ENCODE measurements at places on chromosomes 2 and 18.
A peak's percentile ranks its signal among the peaks of the same experiment; 100 is the strongest.

DNA sequence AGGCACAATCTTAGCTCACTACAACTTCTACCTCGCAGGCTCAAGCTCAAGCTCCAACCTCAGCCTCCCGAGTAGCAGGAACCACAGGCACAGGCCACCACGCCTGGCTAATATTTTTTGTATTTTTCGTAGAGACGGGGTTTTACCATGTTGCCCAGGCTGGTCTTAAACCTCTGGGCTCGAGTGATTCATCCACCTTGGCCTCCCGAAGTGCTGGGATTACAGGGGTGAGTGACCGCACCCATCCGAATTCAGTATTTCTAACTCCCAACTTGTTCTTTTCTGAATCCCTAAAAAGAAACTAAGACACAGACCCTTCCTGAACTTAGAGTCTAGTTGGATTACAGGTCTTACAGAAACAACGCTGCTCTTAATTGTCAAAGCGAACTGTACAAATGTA is 32.3 kb upstream of the ACSL3 start:
- no peak for DNase-seq

DNA sequence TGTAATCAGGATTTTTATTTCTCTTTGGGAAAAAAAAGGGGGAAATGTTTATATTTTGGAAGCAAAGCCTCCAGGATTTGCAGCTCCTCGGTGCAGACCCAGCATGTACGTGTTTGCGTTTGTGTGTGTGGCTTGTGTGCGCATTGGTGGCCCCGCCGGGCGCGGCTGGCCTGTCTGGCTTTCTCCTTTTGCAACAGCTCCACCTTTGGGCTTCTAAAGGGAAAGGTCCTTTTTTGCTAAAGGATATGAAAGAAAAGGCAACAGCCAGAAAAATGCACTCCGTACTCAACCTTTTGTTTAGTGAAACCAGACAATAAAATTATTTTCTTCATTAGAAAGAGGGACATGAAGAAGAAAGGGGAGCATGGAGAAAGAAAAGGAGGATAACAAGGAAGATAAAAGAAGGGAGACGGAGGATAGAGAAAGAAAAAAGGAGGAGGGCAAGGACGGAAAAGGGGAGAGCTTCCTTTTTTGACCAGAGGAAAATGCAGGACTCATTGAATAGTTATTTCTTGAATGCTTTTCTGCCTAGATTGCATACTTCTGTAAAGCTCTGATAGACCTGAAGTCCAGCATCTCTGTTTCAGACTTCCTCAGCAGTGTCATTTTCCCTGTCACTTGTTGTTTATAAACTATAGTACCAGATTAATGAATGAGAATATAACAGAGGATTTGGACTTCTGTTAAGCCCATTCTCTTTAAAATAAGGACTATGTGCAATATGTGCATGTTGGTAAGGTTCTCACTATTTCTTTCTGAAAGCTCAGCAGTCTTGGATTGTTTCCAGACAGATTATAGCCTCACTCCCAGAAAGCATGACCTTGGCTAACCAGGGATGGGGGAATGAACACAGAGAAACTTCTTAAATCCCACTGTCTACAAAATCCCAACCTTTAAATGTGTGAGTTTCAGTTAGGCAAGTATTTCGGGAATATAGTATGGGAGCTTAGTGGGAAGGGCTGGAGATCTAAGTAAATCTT is 563.1 kb upstream of the PIK3C3 start:
- DNase-seq, result no peak

GRCh38 chr2:42900289-42900891 is 108.0 kb upstream of the HAAO start:
- no peak for DNase-seq

GRCh38 chr2:221517696-221518151 is 54.4 kb downstream of the EPHA4 start:
- DNase-seq, result peak; percentile 70

DNA sequence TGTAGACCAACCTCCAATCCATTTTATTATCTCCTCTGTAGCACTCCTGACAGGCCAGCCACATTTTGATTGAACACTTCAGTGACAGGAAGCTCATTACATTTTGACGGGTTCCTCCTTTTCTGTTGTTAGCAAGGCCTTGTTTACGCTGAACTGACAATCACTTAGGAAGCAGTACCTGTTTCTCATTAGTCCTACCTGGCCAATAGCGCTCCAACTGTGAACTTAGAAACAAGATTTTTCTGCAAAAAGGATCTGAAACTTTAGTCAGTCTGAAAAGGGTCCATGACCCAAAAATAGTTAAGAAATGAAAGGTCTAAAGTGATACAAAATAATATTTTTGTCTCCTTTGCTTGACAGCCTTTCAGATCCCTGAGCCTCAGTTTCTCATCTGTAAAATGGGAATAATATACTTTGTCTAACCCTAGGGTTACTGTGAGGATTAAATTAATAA is 119.6 kb upstream of the MSTN start:
- DNase-seq, result no peak

- DNase-seq, result no peak
Measured at GRCh38 chr2:239669181-239669898, 268.5 kb upstream of the HDAC4 start.

DNA sequence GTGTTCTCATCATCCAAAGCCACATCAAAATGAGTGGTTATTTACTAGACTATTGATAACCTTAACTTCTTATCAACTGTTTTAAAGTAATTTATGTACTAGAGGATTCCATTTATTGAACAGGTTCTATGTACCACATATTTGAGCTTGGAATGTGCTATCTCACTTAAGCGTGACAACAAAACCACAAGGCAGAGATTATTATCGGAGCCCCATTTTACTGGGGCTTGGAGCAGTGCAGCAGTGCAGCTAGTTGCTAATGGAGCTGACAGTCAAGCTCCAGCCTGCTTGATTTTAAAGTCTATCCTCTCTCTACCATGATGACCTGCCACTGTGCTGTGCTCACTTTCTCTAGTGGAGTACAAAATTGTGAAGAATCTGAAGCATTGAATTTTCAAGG is 24.6 kb downstream of the GCG start:
- no peak for DNase-seq

DNA sequence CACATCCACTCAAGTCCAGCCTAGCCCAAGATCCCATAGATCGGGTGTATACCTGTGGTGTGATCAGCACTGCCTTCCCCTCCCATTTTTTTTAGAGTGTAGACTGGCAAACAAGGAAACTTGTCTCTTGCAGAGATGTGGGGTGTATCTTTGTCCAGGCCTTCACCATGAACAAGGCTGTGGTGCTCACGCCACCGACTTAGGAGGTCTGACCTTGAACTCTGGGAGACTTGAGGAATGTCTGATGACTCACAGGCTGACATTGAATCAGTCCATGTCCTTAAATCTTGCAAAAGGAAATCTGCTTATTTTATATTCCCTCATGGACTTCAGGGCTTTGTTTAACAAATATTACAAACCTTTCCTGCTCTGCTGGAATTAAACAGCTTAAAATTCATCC is 4.5 kb upstream of the CTIF start:
- DNase-seq, result no peak

GRCh38 chr2:152696476-152696875 is 20.8 kb downstream of the PRPF40A start:
- DNase-seq, result no peak

GRCh38 chr2:143192106-143192505 is 62.9 kb downstream of the ARHGAP15 start:
- no peak for DNase-seq

DNA sequence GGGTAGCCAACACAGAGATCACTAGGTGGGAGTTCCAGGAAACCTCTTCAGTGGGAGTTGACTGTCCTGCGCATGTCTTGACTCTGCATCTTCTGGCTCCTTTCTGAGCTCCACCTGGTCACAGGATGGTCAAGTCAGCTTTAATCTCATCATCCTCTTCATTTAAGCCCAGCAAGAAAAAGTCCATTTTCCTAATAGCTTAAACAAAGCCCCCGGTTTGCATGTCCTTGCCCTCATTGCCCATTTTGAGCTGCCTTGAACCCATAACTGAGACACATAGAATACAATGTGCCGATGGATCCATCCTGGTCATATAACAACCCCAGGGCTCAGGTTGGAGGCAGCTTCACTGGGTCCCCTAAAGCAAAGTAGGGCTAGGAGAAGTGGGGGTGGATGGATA is 40.8 kb downstream of the SPATS2L start:
- DNase-seq, result no peak

DNA sequence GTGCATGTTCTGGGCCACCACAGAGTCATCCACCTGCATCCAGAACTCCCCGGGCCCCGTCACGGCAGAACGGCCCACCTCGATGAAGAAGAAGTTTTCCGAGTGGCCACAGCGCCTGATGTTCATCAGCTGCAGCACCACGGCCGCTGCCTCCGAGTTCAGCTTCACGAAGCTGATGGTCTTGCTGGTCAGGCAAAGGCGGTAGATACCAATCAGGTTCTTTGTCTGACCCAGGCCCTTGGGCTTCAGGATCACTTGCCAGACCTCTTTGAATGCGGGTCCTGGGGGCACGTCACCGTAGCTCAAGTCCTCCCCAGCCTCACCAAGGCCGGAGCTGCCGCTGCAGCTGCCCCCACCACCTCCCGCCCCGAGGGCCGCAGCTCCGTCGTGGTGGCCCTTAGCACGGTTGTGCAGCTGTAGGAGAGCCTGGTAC is 1.6 kb downstream of the IRS1 start:
- DNase-seq, result no peak

GRCh38 chr2:160246356-160246755 is 46.3 kb upstream of the ITGB6 start:
- DNase-seq, result no peak

DNA sequence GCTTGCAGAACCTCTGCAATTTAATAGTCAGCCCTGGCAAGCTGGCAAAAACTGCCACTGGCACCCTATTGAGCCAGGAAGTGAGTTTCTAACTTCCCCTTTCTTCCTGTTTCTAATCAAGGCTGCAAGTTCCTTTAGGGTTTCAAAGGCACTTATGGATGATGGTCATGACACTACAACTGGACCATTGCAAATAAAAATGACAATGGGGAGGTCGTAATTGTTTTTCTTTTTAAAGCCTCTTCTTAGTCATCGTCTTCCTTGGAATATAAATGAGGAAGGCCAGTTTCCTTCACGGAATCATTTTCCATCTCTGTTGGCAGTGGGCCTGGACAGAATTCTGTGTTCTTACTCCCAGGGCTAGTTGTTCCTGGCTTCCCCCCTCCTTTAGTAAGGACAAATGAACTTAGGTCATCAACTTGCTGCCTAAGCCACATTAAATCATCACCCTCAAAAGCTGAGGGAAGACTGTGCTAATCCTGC is 35.8 kb downstream of the SH3RF3 start:
- no peak for DNase-seq

GRCh38 chr18:49733896-49734585 is 79.3 kb downstream of the ACAA2 start:
- no peak for DNase-seq

- no peak for DNase-seq
Measured at GRCh38 chr2:234676783-234677450, 180.0 kb upstream of the ARL4C start.

DNA sequence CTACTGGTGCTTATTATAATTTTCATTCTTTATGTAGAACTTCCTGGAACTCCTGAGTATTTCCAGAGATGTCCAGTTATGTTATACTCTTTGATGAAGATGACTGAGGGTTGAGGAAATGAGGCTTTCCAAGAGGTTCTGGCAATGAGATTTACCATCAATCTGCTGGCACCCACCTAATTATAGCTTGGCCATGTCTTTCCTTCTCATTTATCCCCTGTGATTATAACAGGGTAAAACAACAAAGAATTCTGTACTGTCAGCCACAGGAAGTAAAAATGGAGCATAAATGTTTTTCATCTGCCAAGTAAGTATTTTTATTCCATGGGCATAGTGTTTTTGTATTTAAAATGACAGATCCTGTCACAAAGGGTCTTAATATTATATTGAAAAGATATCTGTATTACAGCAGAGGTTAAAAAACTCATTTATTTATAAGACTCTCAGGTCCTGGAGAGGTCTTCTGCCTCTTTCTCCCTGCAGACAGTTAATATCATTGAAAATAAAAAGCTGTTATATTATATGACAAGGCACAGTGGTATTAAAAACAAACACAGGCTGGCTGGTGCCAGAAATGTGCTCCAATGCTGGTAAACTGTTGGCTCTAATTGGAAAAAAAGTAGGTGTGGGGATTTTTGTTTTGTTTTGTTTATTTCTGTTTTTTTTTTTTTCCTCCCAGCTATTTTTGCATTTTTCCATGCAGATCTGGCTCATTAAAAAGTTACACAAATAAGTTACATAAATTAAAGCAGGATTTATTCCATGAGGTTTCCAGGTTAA is 1764.1 kb upstream of the CELF4 start:
- DNase-seq, result no peak

GRCh38 chr18:29164993-29165599 is 988.2 kb upstream of the CDH2 start:
- DNase-seq, result no peak

DNA sequence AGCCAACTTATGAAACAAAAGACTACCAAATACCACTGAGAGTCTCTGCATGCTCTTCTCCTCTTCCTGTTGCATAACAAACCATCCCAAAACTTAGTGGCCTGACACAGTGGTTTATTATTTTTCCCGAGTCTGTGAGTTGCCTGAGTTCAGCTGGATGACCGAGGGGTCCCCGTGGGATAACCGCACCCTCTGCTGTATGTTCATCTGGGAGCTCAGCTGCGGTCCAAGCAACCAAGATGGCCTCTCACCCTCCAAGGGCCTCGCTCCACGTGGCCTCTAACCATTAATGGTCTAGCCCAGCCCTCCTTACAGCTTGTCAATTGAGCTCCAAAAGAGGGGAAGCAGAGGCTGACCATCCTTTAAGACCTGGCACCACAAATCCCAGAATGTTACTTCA is 17.1 kb downstream of the ITM2C start:
- DNase-seq, result no peak

DNA sequence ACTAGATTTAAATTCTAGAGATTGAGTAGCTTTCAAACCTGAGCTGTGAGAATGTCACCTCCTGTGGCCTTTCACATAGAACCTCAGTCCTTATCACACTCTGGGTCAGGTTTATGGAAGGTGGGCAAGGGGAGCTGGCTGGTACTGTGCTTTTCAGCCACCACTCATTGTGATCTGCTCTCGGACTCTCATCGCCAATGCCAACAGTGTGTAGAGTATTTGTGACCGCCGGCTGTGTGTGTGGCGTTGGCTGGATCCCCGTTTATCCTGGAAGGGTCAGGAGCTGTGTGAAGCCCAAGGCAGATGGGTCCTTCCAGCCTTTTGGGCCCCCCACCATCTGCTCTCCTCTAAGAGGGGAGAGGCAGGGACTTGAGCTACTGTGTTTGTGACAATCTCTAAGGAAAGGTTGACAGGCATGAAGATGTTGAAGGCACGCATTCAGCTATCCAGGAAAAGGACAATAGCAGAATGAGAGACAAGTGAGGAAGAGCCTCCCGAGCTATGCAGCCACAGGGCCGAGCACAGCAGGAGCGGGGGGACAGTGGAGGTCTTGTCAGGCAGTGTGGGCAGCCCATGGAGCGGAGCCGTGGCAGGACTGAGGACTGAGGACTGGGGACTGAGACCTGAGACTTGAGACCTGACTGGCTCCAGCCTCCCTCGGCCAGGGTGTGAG is 107.1 kb upstream of the TPO start:
- DNase-seq, result no peak
